ENCODE measurements at places on chromosomes 11 and 22.

DNA sequence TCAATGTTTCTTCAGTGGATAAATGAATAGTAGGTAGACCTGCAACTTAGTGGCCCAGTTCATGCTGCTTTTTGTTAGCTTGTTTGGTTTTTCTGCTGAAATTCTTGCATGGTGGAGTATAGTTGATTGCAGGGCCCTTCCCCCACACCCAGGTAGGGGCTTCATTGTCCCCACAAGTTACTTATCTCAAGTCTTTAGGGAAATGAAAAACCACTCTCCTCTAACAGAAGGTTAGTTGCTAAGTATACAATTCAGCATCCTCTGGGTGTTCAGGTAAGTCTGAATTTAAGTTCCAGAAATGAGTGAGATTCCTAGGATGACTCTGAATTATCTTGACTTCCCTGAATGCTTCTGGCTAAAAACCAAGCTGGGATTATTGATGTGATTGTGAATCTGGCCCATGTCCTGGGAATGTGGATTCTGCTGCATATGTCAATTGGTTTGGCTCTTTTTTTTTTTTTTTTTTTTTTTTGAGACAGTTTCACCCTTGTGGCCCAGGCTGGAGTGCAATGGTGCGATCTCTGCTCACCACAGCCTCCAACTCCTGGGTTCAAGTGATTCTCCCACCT, 40.3 kb downstream of the BCL2L13 start:
- DNase-seq, result no peak

- DNase-seq, result no peak
Observed at GRCh38 chr11:119671051-119671450, 57.9 kb downstream of the NECTIN1 start.

- no peak for DNase-seq
Observed at GRCh38 chr11:47051217-47051616, 114.7 kb downstream of the CSTPP1 start.

- no peak for DNase-seq
Observed at GRCh38 chr11:91435694-91436395, 788.8 kb upstream of the FAT3 start.

DNA sequence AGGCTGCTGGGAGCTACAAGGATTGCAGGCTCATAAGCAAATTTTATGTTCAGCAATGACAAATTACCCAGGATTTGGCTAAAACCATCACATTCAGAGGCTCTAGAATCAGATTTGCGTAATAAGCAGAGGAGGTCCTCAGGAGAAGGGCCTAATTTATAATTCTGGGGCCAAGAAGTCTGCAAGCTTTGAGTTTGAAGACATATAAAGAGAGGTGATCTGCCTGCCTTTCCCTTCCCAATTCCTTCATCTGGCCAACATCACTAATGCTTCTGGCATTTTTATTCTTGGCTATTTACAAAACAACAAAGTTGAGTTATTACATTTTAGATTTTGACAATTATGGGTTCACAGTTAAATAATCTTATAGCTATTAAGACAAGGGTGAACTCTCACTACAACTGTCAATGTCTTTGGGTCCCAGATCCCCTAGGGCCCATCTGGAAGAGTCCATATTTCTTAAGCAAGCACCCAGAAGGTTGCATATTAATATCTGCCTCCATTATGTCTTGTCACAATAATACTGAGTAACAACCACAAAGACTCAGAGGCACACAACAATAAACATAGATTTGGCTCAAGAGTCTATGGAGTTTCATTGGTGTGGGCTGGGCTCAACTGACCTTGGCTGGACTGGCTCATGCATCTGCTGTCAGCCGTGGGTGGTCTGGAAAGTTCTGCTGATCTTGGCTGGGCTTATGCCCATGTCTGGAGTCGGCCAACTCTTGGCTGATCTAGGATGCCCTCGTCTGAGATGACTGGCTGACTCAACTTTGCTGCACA, 67.2 kb upstream of the CD82 start:
- DNase-seq, result no peak

DNA sequence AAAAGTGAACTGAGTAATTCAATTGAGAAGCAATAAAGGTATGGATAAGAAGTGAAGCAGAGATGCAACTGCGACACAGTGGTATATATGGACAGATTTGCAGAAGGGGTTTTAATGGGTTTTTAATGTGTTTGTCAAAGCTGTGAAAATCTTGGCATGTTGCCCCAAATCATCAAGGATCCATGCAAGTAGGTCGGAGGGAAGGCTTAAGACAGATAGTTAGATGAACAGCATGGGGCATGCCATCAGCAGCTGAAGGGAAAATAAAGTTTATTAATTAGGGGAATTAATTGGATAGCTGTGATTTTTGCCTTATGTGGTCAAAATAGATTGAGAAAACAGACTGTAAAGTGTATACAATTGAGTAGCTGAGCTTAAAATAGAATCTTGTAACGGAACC, 840.1 kb downstream of the JRKL start:
- DNase-seq, result no peak

GRCh38 chr11:18791969-18792628, 501 bp upstream of the PTPN5 start:
- DNase-seq, result no peak

- DNase-seq, result peak; percentile 62
Observed at GRCh38 chr22:31630331-31631329, 31.4 kb downstream of the PISD start.

GRCh38 chr11:76566811-76567210, 103.7 kb downstream of the LRRC32 start:
- no peak for DNase-seq

DNA sequence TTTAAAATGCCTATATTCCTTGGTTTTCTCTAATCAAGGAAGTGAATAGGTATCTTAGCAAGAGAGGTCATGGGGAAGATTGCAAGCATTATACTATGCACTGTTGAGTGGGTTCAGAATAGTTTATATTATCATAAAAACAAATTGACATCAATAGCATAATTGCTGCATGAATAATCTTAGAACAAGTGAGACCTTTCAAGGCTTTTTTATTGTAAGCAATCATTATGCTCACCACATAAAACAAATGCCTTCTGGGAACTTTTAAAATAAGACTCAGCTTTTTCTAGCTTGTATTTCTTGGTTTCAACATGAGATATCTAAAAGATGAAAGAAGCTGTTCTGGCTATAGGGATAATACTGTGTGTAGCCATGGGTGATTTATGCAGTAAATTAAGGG, 135.6 kb upstream of the ZC3H12C start:
- DNase-seq, result no peak

DNA sequence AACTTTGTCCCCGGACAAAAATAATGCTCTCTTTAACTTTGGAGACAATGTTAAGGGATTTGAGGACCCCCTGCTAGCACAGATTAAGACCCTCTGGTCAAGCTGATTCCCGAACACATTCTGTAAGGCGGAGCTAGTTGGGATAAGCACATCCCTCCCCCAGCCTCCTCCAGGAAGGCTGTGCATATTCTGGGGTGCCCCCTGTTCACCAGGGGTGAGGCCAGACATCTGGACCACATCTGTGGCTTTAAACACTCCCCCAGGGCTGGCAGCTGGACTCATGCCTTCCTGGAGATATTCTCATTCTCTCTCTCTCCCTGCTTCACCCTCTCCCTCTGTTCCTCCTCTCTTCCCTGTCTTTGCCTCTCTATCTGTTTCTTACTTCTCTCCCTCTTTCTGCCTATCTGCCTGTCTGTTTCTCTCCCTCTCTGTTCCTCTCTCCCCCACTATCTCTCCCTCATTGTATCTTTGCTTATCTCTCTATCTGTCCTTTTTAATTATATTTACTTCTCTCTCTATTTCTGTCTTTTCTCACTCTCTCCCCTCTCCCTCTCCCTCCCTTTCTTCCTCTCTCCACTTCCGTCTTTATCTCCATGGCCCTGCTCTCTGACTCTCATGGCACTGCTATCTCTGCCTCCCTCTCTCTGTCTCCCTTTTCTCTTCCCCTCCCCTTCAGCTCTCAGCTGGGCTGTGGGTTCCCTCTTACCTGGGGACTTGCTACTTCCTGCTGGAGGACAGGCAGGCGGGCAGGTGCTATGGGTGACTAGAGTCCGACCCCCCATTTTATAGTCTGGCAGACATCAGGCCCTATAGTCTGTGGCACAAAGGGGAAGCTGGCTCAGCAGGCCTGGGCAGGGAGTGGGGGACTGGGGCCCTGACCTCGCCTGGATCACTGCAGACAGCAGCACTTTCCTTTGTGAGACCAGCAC, at the start of gene CRYBB1:
Gene CRYBB1 (minus strand): TSS at position 757 of the 929 bp plus-strand sequence. CDS start 1,708 bp downstream, outside the sequence.
- DNase-seq, result no peak

DNA sequence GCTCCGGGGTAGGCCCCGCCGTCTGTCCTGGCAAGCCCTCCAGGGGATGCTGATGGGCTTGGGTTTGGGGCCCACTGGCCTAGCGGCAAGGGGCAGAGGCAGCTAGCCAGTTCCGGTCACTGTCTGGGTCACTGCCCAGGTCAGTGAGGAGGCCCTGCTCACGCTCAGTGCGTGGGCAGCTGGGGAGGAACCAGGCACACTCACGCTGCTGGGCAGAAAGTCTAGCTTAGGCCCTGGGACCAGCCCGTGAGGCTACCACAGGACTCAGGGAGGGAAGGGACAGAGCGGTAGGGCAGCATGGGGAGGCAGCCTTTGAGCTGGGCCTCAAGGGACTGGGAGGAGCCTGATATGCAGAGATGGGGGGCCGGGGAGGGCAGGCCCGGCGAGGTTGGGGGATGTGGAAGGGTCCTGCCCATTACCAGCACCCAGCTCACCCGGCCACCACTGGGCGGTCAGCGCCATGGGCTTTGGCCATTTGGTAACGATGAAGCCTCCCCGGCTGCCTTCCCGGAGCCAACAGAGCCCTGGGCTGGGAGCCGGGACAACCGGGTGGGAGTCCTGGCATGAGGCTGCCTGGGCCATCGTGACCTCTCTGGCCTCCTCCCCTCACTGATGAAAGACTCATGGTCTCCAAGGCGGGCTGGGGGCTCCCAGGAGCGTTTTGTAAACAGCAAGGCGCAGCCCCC, 14.2 kb downstream of the SHISAL1 start:
- no peak for DNase-seq

DNA sequence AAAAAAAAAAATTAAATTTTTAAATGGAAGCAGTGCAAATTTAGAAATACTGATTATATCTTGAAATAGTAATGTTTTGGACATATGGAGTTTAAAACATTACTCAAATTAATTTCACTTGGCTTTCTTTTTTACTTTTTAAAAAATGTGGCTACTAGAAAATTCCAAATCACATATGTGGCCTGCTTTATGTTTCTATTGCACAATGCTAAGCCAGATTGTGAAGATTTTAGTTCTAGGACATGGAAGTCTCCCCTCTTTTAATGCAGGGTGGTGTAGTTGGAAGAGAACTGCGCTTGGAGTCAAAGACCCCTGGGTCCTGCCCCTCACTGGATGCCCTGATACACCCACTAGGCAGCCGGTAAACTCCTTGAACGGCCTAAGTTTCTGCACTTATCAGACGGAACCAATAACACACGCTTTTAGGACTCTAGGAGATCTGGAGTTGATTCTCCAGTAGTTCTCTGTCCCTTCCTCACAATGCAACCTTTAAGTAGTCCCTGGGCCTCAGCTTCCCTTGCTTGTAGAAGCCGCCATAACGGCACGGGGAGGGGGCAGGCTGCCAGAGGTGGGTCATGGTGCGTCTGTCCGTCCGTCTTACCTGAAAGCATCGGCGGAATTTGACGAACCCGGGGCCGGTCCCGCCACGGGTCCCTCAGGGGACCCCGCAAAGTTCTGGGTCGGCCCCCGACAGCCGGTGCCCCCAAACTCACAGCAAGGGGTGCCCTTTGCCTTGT, 505 bp downstream of the FAM227A start:
- no peak for DNase-seq

DNA sequence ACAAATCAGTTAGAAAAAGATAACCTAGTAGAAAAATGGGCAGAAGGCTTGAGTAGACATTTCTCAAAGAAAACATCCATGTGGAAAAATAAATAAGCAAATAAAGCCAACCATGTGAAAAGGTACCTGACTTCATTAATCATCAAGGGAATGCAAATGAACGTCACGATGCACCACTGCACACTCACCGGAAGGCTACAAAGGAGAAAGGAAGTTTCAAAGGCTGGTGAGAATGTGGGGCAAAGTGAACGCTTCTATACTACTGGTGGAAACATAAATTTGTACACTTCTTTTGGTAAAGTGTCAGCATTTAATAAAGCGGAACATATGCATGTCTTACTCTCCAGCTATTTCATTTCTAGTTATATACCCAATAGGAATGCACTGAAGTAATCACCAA, 166.8 kb downstream of the CSNK2A3 start:
- no peak for DNase-seq

DNA sequence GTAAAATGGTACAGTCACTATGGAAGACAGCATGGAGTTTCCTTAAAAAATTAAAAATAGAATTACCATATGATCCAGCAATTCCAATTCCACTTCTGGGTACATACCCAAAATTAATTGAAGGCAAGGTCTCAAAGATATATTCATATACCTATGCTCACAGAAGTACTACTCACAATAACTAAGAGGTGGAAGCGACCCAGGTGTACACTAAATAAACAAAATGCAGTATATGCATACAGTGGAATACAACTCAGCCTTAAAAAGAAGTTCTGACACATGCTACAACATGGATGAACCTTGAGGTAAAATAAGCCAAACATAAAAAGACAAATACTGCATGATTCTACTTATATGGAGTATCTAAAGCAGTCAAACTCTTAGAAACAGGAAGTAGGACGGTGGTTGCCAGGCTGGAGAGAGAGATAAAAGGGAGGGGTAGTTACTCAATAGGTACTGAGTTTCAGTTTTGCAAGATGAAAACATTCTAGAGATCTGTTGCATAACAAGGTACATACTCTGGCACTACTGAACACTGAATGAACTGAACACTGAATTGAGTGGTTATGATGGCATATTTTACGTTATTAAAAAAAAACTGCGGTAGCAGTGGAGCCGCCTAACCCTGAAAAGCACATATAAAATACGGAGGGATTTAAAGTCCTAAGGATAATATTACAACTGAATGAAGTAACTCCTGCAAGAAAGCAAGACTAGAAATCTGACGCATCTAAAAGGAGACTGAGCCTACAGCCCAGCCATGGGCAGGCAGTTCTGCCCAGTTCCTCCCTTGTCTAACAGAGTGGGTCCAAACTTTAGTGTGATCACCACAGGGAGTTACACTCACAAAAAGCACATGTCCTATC, 12.8 kb downstream of the DGCR2 start:
- no peak for DNase-seq

DNA sequence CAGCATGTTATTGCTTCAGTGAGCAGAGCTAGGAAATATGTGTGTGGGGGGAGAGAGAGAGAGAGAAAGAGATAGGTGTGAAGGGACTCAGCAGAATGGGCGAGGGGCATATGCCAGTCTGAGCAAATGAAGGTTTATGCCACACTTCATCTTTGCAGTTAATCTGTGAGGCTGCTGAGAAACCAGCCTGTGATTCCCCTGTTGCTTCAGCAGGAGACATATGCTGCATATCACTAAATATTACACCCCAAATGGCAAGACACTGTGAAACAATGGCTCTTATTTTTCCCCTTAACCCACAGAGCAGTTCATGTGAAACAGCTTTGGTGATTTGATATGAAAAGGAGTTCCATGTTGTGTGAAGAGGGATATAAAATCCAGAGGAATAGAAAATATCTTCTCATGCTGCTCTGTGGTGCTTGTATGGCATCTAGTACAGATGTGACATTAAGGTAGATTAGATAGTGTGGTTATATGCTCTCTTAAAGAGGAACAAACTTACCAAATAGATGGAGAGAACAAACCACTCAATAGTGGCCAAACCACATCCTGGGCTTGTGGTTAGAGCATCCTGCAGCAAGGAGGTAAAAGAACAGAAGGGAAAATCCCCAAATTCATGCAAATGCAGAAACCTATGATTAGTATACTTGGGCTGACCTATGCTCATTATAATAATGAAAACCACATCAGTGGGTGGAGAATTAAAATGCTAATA, 864.2 kb downstream of the FAM181B start:
- DNase-seq, result no peak
